ENCODE measurements at places on chromosomes 7 and 10.

- DNase-seq: no peak
These were observed 50.7 kb upstream of the GHITM start for GRCh38 chr10:84088626-84089025.

- DNase-seq: peak; percentile 74
These were observed 26.0 kb downstream of the PPP1R3A start for GRCh38 chr7:113892818-113893217.

GRCh38 chr7:22713463-22713862 lies 13.5 kb upstream of the IL6 start:
- no peak for DNase-seq

DNA sequence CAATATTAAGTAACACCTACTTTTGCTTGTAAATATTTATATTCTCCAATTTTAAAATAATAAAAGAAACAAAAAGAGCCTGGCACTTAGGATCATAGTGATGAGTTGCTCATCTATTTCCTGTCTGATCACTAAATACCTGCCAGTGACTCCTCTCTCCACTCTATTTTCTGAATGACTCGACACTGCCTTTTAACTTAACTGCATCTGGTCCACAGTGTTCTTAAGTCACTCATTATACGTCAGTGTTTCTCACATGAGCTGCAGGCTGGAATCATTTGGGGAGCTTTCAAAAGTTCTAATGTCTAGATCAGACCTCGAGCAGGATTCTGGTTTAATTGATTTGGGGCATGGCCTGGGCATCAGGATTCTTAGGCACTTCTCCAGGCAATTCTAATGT lies 78.0 kb upstream of the AGBL3 start:
- DNase-seq: no peak

DNA sequence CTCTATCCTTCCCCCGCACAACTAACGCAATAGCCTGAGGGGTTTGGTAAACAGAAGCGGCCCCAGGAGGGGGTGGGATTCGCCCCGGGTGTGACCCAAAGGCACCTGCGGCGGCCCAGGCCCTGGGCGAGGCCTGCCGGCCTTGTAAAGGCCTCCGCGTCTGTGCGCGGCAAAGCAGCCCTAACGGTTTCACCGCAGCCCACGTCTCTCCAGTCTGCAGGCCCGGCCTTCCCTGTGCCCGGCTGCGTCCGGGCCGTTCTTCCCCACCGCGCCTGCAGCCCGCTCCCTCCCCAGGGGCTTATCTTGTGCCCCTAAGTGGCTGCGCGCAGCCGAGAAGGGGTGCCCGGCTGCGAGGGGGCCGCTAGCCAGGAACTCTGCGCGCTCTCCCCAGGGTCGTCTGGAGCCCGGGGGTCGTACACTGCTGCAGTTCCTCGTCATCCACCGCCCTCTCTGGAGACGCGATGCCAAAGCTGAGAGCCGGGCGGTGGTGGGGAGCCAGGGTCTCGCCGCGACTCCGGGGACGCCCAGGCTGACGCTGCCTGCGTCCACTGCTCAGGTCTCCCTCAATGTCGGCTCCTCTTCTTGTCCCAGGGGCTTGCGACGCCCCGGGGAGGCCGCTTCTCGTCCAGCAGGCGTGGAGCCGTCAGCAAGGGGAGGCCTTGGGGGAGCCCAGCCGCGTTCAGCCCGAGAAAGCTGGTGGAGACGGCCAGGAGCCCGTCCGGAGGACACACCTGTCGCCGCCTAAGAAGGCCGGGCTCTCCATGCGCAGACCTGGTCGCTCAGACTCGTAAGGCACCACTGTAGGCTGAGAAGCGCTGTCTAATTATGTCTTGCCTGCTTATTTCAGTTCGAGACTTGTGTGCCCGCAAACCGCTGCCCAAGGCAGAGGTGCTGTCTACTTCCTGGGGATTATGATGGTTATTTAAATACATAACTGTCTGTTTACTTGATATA lies 132.3 kb downstream of the SPAG6 start:
- DNase-seq: no peak

Data from dermis microvascular lymphatic vessel endothelial cell (primary cell).